Bronchial epithelial cell (primary cell): ENCODE measurements at places on chromosomes 16 and 17. TPM values are rescaled to one million over a fixed set of nuclear protein-coding genes. Genes with fewer than 3 reads are reported as not detected.

TGFB1I1 gene
- 1.6 and 2.8 TPM in 2 replicates for total RNA-seq

KRTAP1-1 gene
- not detected in 2 replicates for total RNA-seq

TBC1D3H gene
- total RNA-seq, result not detected in 2 replicates

NPW gene
- 0.13 TPM in 1 of 2 replicates, not detected in the other for total RNA-seq

MED9 gene
- 7.2 and 8.4 TPM in 2 replicates for total RNA-seq

CLEC18C gene
- 0.13 TPM in 1 of 2 replicates, not detected in the other for total RNA-seq

DNA sequence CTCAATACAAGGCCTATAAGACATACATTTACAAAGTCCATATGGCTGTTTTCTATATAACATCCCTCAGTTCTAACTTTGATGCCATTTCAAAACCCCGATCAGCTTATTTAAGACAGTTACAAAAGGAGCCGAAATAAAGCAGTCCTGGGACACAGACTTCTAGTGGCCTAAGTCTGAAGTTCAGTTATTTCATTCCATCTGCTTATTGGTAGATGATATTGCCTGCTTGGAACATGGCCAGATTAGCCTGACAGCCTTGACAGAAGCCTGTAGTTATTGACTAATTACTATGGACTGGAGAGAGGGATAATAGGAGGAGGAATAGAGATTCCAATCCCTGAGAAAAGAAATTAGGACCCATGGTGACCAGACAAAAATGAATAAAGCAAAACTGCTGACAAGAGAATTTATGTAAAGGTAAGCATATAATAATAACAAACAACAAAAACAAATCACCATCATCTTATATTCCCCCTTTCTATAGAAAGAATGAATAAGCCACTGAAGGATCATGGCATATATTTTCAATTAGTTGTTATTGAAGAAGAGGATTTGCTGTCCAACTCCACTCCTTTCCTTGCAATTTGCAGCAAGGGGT is 206.3 kb upstream of the TOM1L1 start:
- no peak for DNase-seq

- no peak for DNase-seq
Measured at GRCh38 chr16:70160821-70161220, 12.8 kb upstream of the CLEC18C start.

GRCh38 chr16:31260136-31260931 is 559 bp downstream of the ITGAM start:
- no peak for DNase-seq

DNA sequence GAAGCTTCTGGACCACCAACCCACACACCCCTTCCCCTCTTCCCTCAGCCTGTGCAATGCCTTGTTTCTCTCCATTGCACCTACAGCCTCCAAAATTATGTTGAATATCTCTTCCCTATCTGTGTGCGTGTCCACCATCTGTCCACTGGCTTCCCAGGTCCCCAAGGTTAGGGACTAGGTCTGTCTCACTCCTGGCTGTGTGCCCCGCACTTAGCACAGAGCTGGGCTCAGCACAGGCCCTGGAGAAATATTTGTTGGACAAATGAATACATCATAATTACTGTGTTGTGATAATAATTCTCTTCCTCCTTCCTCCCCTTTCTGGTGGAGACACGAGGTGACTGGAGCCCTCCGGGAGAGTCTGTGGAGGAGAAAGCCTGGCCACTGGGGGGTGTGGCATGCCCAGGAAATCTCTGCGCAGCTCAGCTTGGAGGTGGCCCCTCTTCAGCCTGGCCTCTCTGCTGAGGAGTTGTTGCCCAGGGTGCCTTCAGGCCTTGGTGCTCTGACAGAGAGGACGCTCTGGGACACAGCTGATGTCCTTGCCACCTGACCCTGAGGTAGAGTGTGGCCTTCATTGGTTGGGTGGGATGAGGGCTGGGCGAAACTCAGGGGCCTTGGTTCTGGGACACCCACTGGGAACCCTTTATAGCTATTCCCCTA is 3.3 kb upstream of the BRD7 start:
- no peak for DNase-seq

DNA sequence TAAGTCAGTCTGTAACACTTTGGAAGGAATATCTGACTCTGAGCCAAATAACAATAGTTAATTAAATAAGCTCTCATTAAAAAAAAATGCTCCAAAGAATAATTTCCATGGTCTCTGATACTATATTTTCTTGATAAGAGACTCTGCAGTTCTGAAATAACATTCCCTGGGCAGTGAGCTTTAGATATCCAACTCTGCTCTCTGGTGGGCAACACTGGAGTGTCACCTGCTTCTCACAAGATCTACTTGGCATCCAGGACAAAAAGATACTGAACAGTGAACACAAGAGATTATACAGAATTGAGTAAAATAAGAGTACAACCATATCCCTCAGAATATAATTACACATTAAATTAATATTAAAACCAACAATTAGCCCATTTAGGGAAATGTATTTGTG is 13.7 kb downstream of the BLMH start:
- peak; percentile 12 for DNase-seq

- DNase-seq, result no peak
Measured at GRCh38 chr17:37123386-37123785, 174.6 kb downstream of the AATF start.

GRCh38 chr16:15708096-15708495 is 58.1 kb downstream of the NDE1 start:
- no peak for DNase-seq

DNA sequence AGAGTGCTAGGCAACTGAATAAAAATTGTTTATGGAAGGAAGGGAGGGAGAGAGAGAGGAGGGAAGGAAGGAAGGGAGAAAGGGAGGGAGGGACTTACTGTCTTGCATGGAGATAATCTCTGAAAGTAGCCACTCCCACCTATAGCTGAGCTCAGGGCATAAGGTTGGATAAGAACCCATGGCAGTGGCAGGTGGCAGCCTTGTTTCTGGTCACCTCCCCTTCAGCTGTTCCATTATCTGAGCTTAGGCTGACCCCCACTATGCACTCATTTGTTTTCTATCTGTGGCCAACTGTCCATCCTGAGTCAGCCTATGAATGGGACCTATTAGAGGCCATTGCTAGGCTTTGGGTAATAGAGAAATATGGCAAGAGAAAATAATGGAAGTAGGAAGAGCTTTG is 25.3 kb upstream of the MTMR4 start:
- no peak for DNase-seq

DNA sequence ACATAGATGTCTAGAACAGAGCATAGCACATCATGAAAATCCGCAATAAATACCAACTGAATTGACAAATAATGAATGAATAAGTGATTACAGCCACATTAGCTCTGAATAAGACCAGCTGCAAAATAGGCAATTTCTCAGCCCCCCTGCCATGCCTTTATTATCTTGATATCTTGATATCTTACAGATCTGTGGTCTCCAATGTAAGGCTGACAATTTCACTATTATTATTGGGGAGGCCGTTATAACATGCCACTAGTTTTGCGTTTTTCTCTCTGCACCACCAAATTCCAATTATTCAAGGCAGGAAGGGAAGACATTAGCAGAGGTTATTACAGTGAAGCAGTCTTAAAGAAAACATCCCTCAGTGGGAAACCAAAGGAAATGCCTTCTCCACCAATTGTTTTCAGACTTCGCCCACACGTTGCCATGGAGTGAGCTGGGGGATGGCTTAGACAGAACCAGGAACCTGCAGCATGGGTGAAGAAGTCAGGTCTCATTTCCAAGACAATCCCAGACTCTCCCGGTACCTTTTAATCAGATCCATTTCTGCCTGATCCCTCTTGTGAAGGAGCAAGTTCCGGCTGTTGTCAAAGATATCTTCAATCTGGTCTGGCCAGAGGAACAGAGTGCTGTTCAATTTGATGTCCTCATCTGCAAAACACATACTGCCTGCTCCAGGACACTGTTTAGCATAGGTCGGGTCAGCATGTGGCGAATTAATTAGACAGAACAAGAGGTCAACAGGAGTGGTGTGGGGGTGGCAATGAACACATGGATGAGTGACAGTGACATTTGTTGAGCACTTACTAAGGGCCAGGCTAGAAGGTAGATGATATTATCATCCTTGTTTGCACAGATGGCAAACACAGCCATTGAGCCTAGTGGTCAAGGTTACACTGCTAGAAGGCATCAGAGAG is 46.4 kb downstream of the DNAH3 start:
- no peak for DNase-seq

DNA sequence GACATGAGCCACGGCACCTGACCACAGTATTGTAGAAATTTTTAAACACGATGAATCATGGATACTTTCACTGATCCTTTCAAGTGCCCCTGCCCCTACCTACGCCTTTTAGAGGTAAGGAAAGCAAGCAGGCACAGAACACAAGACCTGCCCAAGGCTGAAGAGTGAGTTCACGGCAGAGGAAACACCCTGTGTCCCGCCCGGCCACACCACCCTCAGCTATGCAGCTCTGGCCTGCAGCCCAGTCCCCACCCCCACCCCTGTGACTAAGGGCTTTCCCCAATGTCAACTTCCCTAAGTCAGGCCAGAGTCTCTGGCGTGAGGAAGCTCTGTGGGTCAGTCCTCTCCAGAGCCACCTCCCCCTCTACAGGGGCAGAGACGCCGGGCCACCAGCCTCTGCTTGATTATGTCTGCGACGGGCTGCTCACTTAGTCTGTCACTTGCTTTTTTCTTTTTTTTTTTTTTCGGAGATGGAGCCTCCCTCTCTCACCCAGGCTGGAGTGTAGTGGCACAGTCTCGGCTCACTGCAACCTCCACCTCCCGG is 8.4 kb downstream of the SLC16A5 start:
- DNase-seq, result peak; percentile 98

GRCh38 chr17:46020023-46020761 is 21.1 kb downstream of the STH start:
- DNase-seq, result no peak

GRCh38 chr17:15261258-15261801 is 3.8 kb downstream of the PMP22 start:
- DNase-seq, result no peak

DNA sequence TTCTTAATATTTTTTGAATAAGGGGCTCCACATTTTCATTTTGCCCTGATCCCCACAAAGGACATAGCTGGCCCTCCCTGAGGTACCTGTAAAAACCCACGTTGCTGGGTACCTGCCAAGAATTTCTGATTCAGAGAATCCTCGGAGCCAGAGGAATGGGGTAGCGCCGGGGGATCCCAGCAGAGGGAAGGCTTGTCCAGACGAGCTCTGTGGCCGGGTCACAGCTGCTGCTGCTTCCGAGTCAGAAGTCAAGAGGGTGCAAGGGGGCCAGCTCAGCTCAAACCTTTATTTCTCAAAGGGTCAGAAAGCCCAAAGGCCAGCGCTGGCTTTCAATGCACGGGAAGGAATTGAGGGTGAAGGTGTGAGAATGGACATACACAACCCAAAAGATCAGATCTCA is 68.9 kb upstream of the SDK2 start:
- DNase-seq, result peak; percentile 70

DNA sequence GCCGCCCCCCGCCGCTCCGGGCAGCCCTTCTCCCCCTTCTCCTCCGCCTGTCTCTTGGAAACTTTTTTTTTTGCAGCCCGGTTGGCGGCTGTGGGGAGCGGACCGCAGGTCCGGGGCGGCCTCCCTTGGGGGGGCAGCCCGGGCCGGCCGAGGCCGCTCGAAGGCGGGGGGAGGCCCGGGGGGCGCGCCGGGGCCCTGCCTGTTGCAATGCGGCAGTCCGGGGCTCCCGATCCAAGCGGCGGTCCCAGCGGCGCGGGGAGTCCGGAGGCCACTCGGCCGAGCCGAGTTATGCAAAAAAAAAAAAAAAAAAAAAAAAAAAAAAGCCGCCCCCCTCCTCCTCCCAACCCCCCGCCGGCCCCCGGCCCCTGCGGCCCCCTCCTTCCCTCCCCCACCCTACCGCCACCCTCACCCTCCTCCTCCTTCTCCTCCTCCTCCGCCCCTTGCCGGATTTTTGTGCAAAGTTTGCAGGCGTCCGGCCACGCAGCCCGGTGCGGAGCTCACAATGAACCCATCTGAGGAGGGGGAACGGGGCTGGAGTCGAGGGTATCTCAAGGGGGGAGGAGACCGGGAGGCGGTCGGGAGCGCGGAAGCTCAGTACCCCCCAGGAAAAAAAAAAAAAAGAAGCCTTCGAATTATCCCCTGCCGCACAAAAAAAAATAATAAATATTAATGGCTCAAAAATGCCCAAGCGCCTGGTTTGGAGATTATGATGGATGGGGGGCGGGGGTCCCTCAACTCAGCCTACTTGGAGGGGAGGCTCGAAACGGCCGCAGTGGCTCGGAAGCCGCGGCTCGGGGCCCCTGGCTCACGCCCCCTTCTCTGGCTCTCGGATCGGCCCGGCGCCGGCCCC is at the start of gene ZNF423:
TSS of gene ZNF423 (minus strand) at position 291 of the 850 bp plus-strand sequence. CDS start 338 bp downstream, outside the sequence.
- no peak for DNase-seq

DNA sequence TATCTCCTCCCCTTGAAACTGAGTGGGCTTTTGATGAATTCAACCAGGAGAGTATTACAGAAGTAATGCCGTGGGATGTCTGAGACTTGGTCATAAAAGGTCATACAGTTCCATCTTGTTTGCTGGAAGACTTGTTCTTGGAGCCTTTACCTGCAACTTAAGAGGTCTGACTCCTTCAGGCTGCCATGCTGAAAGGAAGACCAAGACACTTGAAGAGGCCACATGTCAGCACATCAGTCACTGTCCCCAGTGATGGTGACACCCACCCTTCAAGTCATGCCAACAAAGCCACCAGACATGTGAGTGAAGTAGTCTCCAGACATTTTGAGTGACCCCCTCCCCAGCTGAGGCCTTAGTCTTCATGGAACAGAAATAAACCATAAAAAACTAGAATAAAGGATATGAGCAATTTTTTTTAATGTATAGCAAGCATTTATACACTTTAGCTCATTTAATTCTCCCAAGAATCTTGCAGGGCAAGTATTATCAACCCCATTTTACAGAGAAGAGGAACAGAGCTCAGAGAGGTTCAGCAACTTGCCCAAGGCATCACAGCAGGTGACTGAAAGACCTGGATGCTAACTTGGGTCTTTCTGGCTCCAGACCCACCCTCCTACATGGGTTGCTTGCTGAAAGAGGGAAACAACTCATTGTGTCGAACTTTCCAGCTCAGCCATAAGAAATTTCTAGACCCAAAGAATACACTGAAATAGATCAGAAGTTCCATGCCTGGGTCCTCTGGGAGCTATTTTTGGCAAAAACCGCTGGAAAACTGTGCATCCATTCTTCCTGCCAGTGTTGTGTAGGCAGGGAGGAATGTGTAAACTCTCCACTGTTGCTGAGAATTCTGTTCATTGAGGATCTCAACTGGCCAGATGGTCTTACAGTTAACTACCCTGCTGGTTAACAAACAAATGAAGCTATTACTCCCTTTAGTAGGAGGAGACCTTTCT is 38.1 kb downstream of the SOCS1 start:
- DNase-seq, result no peak

DNA sequence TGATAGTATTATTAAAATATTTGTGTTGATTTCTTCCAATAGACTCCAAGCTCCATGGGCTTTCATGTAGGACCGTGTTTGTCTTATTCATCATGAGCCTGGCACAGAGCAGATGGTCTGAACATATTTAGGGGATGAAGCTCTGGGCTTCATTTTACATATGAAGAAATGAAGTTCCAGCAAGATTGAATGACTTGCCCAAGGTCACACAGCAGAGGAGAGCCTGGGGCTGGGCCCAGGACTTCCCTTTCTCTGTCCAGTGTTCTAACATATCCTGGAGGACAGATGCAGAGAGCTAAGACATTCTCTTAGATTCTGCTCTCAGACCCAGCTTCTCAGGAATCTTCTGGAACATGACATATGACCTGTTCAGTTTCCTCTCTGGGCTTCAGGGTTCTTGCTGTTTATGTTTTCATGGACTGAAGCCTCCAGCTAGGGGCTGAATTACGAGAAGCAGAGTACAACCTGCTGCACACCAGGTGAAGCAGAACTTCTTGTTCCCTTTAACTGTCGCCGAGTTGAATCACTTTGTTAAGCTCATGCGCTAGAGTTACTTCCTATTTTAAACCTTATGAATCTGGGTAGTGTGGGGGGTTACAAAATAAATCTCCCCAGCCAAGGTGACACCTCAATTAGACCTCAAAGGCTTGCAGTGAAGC is 53.6 kb downstream of the GPRC5B start:
- no peak for DNase-seq

GRCh38 chr17:65020284-65020683 is 36.3 kb downstream of the GNA13 start:
- peak; percentile 83 for DNase-seq
